ENCODE measurements at places on chromosomes 1 and 21.

- no peak for DNase-seq
Measured at GRCh38 chr21:33441489-33442477, 38.0 kb downstream of the TMEM50B start.

DNA sequence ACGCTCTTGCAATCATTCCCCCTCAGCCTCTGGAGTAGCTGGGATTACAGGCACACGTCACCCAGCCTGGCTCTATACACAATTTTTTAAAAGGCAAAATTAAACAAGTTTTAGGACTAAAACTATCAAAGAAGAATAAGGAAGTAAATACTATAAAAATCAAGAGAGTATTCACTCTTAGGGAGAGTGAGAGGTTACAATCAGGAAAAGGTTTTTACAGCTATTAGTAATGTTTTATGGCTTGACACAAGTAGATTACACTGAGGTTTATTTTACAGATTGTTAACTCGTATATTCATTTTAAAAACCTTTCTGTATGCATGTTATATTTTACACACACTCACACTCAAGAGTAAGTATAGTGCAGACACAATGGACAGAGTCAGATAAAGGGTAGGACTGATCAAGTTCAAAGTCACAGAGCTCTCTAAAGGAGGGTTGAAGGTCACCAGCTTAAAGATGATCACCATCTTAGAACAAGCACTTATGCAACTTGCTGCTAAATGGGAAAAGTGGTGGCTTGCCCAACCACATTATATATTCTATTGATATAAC is 77.9 kb upstream of the MAN1A2 start:
- DNase-seq: no peak

DNA sequence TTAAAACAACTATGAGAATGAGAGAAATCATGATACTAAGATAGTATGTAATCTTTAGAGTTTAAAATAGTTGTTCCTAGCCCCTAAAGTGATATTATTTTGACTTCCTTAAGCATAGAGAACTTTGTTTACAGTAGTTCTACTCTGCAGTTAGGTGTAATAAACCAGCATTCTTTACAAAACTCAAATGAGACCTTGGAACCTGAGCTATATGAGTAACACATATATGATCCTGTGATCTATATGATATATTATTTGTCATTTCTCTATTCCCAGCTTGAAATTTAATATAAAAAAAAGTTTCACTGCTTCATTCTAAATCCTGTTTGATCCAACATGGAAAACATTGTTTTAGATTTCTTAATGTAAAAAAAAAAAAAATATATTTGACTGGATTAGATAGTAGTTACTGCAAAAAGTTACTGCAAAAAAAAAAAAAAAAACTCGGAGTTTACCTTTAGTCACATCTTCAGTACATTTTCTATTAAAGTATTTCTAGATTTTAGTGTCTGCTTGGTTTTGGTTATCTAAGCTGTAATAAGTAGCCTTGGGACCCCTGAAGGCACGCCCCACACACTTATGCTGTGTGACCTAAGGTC is 463.8 kb downstream of the USP25 start:
- DNase-seq: no peak

DNA sequence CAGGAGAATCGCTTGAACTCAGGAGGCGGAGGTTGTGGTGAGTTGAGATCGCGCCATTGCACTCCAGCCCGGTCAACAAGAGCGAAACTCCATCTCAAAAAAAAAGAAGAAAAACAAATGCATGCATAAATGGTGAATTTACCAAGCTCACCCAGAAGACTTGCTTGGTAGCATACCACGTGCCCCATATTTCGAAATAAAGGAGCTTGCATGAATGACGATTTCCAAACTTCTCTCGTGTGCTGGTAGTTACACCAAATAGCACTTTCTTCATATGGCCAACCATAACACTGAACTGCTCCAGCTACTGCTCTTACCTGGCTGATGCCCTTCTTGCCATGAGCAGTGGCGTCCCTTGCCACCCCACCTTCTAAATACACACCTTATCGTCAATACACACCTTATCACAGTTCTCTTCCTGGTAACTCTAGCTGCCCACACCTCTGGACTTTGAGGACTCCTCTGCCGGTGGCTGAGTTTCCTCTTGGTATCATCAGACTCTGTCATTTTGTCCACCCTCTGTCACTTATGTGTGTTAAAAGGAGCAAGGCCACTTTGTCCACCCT is 2.8 kb downstream of the DOP1B start:
- no peak for DNase-seq

GRCh38 chr21:36792505-36792967 is 93.6 kb downstream of the SIM2 start:
- DNase-seq: no peak

GRCh38 chr1:184747089-184747955 is 7.3 kb downstream of the EDEM3 start:
- DNase-seq: no peak

- no peak for DNase-seq
Measured at GRCh38 chr1:152626744-152627143, 3.8 kb upstream of the LCE3A start.

GRCh38 chr1:75099581-75099980 is 34.6 kb upstream of the LHX8 start:
- DNase-seq: no peak

DNA sequence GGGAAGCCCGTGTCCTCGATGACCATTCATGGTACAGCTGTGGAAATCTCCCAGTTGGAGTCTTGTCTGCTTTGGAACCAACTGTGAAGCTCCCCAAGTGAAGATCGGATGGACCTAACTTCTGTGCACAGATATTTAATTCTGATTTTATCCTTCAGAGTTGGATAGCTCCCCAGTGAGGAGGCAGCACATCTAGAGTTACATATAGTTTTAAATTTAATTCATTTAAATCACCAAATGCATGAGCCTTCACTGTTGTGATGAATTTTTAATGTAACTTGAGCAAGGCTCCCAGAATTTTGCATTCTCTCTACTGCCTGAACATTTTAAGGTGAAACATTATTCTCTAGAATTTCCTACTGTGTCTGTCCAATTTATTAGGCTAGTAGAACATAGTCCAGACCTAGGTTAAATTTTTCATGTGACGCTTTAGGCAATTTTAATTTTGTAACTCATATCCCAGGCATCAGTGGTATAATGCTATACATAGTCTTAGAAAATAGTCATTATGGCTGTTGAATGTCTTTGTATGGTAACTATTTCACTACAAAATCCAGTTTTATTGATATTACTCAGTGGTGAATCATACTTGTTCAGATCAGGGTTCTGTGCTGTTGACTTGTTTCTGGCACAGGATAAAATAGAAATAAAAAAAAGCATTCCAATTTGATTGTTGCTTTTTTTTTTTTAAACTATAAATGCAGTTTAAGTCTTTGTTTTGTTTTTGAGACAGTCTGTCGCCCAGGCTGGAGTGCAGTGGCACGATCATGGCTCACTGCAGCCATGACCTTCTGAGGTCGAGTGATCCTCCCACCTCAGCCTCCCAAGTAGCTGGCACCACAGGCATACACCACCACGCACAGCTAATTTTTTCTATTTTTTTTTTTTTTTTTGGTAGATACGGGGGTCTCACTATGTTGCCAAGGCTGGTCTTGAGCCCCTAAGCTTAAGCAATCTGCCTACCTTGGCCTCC is 66.9 kb downstream of the PRDM2 start:
- DNase-seq: no peak

GRCh38 chr1:78274814-78275213 is 216.0 kb upstream of the PTGFR start:
- no peak for DNase-seq

DNA sequence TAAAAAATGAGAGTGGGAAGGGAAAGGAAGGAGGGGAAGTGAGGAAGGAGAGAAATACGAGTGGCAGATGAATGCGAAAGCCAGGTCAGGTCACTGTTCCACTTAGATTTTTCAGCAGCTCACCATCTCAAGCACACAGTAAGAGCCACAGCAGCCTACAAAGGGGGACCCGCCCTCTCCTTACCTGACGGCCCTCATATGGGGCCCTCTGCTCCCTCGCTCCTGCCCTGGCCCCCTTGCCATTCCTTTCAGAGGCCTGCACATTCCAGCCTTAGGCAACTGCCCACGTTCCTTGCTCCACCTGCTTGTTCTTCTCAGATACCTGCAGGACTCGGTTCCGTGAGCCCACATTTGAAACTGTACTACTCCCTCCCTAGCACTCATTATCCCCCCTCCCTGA is 22.0 kb downstream of the VPS26C start:
- no peak for DNase-seq

- no peak for DNase-seq
Measured at GRCh38 chr1:74824497-74825107, 91.7 kb downstream of the TYW3 start.

DNA sequence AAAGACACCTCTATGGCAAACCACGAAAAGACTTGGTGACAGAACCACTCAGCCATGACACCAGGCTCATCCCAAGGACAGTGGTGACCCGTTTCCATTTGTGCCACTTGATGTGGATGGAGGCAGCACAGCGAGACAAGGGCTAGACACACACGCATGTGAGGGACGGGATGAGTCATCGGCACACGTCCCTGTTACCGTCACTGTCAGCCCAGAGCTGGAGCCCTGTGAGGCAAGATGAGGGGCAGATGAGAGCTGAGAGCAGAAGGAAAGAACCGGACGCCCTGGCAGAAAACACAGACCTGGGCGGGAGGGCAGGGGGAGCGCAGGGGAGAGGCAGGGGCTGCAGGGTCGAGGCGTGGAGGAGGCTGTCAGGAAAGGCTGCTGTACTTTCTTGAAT is 57.8 kb downstream of the SIK1 start:
- DNase-seq: no peak

DNA sequence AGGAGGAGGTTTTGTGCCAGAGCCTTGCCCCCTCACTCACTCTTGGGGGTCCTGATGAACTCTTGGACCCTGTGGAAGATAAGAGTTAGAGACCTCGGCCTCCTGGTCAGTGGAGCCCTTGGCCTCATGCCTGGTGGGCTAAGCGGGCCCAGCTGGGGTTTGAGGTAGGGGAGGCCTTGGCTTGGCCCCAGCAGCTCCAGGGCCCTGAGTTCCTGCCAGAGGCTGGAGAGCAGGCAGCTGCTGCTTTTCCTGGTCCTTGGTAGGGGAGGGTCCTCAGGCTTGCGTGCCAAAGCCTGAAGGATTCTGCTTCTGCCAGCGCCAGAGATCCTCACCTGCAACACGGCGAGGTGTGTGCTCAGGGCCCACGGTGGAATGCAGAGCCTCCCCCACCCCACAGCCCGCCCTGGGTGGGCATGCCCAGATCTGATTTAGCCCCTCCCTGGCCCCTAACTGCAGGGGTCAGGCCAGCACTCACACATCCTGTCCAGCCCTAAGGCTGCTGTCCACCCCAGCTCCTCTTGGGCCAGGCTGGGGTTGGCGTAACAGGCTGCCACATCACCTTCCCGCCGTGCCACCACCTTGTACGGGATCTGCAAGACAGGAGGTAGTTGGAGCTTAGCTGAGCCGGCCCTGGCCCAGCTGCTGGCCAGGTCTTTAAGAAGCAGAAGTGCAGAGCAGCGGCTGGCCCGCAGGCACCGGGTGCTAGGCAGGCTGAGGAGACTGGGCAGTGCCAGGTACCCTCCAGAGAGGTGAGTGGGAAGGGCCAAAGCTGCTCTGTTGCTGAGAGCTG is 4.7 kb downstream of the GALE start:
- no peak for DNase-seq

DNA sequence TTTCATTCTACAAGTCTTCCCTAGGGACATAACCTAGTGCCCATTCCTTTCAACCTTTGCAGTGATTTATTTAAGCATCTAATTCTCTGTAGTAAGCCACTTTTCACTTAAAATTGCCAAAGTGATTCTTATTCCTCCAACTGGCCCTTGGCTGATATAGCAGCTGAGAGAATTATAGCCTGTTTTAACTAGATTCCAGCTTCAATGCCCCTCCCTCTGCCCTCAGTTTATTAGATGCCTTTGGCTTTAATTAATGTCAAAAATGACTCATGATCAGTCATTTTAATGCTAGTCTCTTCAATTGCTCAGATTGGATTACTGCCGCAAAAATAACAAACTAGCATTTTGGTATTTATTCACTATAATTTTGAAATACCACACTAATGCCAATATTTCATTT is 145.4 kb upstream of the KCTD3 start:
- no peak for DNase-seq

- DNase-seq: no peak
Measured at GRCh38 chr1:175768610-175769009, 25.2 kb upstream of the TNR start.

DNA sequence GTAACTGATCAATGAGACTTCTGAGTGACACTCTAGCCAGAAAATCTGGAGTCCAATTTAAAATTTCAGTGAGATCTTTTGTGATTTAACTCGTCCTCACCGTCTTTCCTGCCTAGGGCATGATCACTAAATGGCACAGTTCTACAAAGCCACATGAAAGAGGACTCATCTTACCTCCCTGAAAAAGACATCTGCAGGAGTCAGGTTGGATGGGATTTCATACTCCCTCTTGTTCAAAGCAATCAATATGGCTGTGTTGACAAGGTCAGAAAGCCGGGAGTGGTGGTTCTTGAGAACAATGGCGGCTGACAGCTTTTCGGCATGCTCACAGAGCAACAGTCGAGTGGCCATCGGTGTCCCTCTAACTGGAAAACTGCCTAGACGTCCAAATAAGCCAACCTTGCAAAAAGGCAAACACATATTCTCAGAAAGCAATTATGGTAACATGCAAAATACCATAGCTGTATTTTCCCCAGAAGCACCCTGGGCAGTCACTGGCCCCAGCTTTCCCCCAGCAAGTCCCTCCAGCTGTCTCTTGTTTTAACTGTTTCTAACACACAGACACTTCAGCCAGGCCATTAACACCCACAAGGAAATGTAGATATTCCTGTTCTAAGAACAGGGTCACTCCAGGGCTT is 36.6 kb upstream of the ACTA1 start:
- no peak for DNase-seq

- DNase-seq: no peak
Measured at GRCh38 chr1:202662081-202662480, 48.2 kb downstream of the SYT2 start.

GRCh38 chr1:235407419-235407818 is 40.2 kb downstream of the TBCE start:
- no peak for DNase-seq

GRCh38 chr1:226129230-226129629 is 57.3 kb downstream of the ACBD3 start:
- no peak for DNase-seq

DNA sequence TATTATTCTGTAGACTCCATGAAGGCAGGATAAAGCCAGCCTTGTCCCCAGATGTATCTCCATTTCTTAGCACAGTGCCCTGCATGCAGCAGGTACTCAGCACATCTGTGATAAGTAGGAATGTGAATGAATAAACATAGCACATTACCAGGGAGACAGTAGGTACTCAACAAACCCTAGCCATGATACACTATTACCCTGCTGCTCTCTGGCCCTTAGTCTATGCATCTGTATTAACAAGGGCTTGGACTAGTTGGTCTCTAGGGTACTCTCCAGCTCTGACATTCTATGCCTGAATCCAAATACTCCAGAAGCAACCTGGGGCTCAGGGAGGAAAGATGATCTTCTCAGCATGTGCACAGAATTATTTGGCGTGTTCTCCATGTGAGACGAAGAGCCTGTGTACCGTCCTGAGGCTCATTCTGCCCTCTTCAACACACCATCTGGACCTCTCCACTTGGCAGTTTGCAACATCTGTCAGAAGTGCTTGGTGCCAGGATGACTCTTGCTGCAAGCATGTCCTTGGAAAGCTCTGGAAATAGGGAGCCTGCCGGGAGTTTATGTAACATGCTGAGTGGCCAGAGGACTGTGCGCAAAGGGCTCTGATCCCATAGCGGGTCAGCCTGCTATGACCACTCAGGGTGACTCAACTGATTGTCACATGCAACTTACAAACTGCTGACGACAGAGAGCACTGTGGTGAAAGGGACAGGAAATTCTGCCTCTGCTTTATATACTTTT is 228.2 kb upstream of the USP24 start:
- no peak for DNase-seq

GRCh38 chr1:33056426-33056825 is 19.7 kb upstream of the AK2 start:
- no peak for DNase-seq

- DNase-seq: no peak
Measured at GRCh38 chr1:89584211-89584610, 48.7 kb upstream of the LRRC8C start.

Data from stimulated activated CD8-positive, alpha-beta memory T cell treated with anti-CD3 and anti-CD28 coated beads, Interleukin-2, amount 100 ng/mL, for 48 hours (primary cell).